Stimulated activated CD8-positive, alpha-beta memory T cell treated with anti-CD3 and anti-CD28 coated beads, Interleukin-2, amount 100 ng/mL, for 1 hour (primary cell): ENCODE measurements at places on chromosomes 5 and 9.

DNA sequence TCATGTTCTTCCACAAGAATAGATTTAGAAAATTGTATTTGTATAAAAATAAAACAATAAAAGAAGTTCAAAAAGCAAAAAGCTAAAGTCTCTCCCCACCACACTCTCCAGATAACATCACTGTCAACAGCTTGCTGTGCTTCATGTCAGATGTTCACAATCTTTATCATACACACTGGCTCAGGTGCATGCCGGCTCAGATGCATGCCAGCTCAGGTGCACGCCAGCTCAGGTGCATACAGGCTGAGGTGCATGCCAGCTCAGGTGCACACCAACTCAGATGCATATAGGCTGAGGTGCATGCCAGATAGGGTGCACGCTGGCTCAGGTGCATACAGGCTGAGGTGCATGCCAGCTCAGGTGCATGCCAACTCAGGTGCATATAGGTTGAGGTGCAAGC lies 26.5 kb downstream of the SEMA4D start:
- no peak for DNase-seq

- DNase-seq, result no peak
Observed at GRCh38 chr5:17224858-17225511, 7.6 kb downstream of the BASP1 start.

- DNase-seq, result no peak
Observed at GRCh38 chr5:67272453-67273130, 76.0 kb upstream of the CD180 start.

DNA sequence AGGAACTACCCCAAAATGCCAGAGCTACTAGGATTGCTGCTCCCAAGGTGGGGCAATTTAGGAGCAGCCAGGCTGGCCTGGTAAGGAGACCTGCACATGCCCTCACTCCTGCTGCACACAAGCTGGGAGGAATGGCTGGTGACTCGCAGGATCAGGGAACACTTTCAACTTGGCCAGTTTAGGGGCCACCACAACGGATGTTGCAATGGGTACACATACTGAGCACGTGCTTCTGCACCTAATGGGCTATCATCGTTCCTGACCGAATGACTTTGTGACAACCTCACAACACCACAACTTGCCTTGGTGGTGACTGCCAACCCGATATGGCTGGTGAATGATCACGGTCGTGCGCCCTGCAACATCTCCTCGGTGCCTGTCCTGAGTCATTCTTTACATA lies 172.0 kb downstream of the ROR2 start:
- no peak for DNase-seq

DNA sequence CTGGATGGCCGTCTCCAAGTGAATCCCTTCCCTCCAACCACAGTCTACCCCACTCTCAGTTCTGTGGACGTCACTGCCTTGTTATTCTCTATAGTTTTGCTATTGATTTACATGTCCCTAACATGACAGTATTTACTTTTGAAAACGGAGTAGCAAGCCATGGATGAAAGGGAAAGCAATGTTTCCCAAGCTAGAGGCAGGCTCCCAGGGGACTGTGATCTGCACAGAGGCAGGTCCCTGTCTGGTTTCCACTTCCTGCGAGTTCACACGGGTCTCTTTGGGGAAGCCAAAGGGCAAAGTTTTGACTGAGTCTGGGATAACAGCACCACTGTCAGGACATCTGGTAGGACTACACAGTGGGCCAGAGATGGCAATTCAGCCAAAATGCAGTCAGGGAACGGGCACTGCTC lies 12.7 kb downstream of the C9orf153 start:
- DNase-seq, result no peak

DNA sequence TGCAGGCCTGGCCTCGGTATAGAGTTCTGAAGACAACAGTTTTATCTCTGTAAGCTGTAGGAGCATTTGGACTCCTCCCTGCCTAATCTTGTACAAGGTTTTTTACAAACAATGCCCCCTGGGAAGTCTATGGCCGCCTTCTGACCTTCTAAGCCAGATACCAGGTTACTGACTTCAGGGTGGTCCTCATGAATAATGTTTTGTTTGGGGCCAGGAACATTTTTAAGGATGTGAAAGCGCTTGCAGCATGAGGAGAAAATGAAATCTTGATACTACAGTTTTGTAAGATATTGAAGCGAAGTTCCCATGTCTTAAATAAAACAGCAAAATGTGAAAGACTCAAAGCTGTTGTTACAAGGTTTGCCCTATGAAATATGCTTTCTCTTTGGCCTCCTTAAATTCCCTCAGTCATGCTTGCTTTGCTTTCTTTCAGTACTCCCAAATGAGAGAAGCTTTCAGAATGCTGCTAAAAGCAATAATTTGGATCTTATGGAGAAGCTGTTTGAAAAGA lies 5.2 kb downstream of the ANKDD1B start:
- no peak for DNase-seq

- DNase-seq, result no peak
Observed at GRCh38 chr5:155275222-155275621, 261.7 kb downstream of the KIF4B start.

DNA sequence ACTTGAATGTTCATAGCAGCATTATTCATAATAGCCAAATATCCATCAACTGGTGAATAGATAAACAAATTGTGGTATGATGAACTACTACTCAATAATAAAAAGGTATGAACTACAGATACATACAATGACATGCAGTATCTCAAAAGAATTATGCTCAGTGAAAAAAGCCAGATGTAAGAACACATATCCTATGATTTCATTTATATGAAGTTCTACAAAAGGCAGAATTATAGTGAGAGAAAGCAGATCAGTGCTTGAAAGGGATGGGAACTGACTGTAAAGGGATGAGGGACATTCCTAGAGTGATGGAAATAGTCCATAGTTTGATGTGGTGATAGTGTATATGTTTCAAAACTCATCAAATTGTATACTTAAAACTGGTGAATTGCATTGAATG lies 339.0 kb downstream of the ENC1 start:
- DNase-seq, result no peak

DNA sequence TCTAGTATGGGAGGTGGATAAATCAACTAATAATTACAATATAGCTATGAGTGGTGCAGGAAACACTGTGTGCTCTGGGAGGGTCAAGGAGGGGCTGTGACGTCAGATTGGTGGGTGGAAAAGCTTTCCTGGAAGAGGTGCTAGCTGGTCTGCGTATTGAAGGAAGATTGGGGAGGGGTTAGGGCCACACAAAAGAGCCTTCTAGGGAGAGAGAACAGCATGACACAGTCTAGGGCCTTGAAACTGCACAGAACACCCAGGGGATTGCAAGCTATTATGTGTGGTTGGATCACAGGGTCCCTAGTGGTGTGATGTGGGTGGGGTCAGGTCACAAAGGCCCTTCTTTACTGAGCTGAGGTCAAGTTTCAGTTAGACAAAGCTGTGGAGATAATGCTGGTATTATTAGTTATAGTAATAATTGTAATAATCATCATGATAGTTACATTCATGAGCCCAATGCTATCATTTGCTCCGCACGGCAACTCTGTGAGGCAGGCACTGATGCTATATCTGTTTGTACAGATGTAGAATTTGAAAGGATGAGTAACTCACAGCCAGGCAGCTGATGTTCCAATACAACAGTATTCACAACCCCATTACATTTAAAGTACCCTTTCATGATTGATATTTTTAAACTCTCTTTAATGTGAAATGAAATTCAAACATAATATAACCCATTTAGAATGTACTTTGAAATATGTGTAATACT lies 197.4 kb upstream of the IL12B start:
- DNase-seq, result no peak

- no peak for DNase-seq
Observed at GRCh38 chr5:121974261-121974660, 12.5 kb downstream of the SRFBP1 start.

GRCh38 chr5:138460032-138460693 lies 5.1 kb upstream of the EGR1 start:
- DNase-seq, result no peak

DNA sequence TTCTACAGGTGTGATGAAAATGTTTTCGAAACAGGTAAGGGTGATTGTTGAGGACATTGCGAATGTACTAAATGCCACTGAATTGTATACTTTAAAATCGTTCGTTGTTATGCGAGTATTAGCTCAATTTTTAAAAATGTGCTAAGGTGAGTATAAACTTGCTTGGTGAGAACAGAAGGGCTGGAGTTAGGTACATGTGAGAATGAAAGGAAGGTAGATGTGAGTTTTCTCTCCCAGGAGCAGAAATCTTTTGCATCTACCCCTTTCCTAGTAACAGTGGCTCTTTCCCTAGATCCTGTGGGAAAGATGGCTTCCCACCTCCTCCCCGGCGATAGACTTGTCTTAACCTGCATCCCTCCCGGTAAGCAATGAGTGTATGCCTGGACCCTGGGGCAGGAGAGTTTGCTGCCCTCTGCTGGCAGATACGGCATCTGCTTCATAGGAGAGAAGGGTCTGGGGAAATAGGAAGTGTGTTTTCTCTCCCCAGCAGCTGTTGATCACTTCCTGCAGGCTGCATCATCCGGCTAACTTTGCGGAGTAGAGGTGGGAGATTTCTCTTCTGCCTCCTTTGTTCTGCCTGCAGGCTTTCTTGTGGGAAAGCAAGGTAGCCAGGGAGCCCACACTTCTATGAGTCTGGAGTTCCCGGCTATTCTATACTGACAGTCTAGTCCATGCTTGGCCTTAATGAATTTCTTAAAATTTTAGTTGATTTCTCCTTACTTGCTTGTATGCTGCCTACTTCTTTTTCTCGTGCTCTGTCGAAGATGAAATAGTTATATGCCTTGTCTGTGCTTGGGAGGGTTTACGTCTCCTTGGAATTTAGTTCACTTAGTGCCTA lies 373.3 kb upstream of the SEMA6A start:
- DNase-seq, result no peak

DNA sequence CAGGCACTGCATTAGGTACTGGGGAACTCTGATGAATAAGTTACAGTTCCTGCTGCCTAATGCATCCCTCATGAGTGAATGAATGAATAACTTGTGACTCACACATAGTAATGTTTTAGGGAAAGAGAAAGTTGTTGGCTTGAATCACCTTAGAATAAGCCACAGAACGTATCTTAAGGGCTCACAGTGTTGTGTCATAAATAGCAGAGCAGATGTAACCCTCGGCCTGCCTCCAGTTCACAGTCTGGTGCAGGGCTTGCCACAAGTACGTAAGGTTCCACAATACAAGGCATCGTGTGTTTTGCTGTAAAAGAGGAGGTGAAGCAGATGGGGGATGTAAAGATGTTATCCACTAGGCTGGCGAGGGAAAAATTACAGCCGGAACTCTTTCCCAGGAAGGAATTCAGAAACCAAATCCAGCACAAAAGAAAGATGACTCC lies 218.7 kb downstream of the TRPM3 start:
- DNase-seq, result no peak

GRCh38 chr5:143506836-143507552 lies 103.5 kb upstream of the NR3C1 start:
- no peak for DNase-seq

DNA sequence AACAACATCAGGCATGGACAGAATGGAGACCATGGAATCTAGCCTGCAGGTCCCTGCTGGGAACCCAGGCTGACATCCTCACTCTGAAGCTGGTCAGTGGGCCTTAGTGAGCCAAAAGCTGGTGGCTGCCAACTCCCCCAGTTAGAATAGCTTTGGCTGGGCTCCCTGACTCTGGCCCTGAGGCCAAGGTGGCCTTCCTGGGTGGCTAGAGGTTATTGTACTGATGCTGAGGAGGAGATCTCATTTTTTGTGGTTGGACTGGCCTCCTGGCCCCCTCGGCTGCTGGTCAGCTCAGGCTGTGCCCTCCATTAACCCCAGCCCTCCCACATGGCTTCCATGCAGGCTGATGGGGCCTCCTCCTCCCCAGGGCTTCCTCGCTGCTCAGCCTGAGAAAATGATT lies 101.2 kb upstream of the PANK3 start:
- DNase-seq, result no peak

- DNase-seq, result no peak
Observed at GRCh38 chr9:710951-711745, 130.3 kb upstream of the DMRT1 start.

DNA sequence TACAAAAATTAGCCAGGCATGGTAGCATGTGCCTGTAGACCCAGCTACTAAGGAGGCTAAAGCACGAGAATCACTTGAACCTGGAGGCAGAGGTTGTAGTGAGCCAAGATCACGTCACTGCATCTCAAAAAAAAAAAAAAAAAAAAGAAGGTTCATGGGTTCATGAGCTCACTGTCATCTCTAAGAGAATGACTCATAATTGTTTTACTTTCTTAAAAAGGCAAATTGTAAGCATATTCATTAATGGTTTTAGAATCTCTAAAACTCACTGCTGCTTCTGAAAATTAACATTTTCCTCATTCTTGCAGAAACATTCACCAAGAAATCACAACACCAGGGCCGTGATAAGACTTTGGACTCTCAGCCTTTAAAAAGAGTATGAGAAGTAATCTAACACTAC lies 103.6 kb downstream of the GNA14 start:
- no peak for DNase-seq

- DNase-seq, result no peak
Observed at GRCh38 chr5:156295431-156295830, 31.5 kb upstream of the SGCD start.

GRCh38 chr5:90263102-90263820 lies 146.3 kb downstream of the CETN3 start:
- DNase-seq, result no peak

GRCh38 chr5:169248550-169248949 lies 52.4 kb downstream of the SLIT3 start:
- no peak for DNase-seq

DNA sequence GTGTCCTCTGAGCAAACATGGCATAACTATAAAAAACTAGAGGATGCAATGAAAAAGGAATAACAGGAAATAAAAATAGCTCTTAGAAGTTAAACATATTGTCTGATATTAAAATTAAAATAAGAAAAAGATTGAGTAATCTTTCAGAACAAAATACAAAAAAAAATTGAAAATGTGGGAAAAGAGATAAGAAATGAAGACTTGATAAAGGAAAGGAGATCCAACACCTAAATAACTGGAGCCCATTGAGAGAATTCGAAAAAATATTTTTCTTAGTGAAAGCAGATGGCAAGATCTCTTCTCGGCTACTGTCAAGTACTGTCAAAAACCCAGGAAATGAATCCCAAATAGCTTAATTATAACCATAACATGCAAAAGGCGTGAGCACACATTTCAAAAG lies 24.9 kb downstream of the LIFR start:
- DNase-seq, result no peak

GRCh38 chr9:80552931-80553330 lies 981.2 kb downstream of the TLE4 start:
- no peak for DNase-seq

- peak; percentile 73 for DNase-seq
Observed at GRCh38 chr9:129131300-129132145, 20.3 kb downstream of the PTPA start.

GRCh38 chr5:157160001-157160400 lies 6.1 kb downstream of the GARIN3 start:
- DNase-seq, result no peak

GRCh38 chr9:137191691-137192447 lies 3.4 kb downstream of the SSNA1 start:
- DNase-seq, result no peak

- DNase-seq, result no peak
Observed at GRCh38 chr5:176535101-176535663, 2.0 kb downstream of the RNF44 start.

GRCh38 chr9:127967151-127967809 lies 13.5 kb downstream of the EEIG1 start:
- no peak for DNase-seq

GRCh38 chr5:141931694-141932093 lies 8.0 kb downstream of the DELE1 start:
- no peak for DNase-seq

- DNase-seq, result no peak
Observed at GRCh38 chr5:159198063-159199036, 11.0 kb downstream of the RNF145 start.

GRCh38 chr9:109471475-109472393 lies 26.4 kb downstream of the PTPN3 start:
- no peak for DNase-seq

GRCh38 chr5:145683431-145683830 lies 151.7 kb downstream of the PRELID2 start:
- DNase-seq, result no peak
